ENCODE measurements at places on chromosomes 3 and 15.
A peak's percentile ranks its signal among the peaks of the same experiment; 100 is the strongest.

DNA sequence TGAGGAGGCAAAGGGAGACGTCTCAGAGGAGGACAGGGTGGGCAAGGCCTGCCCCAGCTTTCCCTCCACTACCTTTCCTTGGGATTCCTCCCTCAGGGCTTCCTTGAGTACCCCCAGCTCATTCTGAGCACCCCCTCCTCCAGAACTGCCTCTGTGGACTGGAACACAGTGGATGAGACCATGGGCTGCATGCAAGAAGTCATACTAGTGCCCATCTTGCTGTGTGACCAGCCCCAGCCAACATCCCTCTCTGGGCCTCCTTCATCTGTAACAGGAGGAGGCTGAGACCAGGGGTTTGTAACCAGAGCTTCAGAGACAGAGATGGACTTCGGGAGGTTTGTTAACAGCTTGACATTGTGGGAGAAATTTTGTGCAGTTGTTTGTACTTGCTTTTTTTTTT lies 25.6 kb downstream of the FEM1B start:
- no peak for DNase-seq

GRCh38 chr15:49314716-49315115 lies 108.3 kb upstream of the FGF7 start:
- DNase-seq: no peak

DNA sequence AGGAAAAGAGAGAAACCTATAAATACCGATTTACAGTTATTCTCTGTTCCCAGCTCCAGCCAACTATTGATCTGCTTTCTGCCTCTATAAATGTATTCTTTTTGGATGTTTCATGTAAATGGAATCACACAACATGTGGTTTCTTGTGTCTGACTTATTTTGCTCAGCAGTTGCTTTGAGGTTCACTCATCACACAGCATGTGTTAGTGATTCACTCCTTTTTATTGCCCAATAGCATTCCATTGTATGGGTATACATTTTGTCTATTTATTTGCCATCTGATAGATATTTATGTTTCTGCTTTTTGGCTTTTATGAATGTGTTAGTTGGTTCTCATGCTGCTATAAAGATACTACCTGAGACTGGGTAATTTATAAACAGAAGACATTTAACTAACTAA lies 23.6 kb downstream of the CCR1 start:
- DNase-seq: peak; percentile 82

- no peak for DNase-seq
Observed at GRCh38 chr3:63909431-63909830, 2.8 kb downstream of the SCAANT1 start.

GRCh38 chr15:69758810-69759790 lies 306.5 kb downstream of the RPLP1 start:
- peak; percentile 60 for DNase-seq

DNA sequence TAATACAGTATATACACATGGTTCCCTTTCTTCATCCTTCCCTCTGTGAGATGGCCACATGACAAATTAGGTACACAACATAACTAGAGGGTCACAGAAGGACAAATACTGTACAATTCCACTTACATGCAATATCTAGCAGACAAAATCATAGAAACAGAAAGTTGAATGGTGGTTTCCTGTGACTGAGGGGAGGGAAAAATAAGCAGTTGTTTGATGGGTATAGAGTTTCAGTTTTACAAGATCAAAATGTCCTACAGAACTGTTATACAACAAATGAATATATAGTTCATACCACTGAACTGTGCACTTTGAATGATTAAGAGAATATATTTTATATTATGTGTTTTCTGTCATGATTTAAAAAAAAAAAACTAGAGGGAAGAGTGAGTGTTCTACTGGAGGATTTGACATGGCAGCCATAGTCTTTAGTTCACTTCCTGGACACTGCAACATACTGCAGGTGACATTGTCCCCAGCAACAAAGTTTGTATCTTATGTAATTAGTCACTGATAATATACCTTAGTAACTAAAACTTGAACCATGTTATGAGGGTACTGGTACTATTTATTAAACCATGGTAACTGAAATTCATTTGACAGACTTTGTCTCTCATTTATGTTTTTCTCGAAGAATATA lies 37.2 kb downstream of the CCDC54 start:
- DNase-seq: no peak

DNA sequence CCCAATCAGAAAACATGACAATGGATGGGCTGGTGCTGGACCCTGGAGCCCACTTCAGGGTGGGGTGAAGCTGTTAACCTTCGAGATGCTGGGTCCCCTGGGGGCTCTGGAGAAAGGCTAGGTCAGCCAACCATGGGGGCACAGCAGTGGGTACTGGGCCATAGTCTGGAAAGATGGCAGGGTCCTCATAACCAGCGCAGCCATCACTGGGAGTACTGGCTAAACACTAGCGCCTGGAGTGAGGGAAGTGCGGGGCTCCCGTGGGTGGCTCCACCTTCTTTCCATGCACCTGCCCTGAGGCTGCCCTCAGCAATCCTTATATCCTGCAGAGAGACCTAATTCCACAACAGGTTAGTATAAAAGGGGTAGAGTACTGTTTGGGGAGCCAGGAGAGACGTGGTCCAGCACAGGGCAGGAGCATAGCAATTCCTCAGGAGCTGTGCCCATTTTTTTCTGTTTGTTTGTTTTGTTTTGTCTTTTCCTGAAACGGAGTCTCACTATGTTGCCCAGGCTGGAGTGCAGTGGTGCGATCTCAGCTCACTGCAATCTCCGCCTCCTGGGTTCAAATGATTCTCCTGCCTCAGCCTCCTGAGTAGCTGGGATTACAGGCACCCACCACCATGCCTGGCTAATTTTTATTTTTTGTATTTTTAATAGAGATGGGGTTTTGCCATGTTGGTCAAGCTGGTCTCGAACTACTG lies 122.6 kb upstream of the MEF2A start:
- no peak for DNase-seq
